GM12865 (cell line): ENCODE measurements at places on chromosomes 4 and X.

- DNase-seq, result no peak
Measured at GRCh38 chr4:115042496-115042895, 70.9 kb downstream of the NDST4 start.

GRCh38 chr4:14856062-14856933 lies 146.0 kb upstream of the CPEB2 start:
- peak; percentile 94 for DNase-seq

- no peak for DNase-seq
Measured at GRCh38 chr4:38154252-38154651, 194.1 kb downstream of the PTTG2 start.

GRCh38 chr4:61214680-61215079 lies 14.6 kb downstream of the ADGRL3 start:
- DNase-seq, result no peak

GRCh38 chr4:23874536-23874901 lies 15.3 kb downstream of the PPARGC1A start:
- DNase-seq, result no peak

- DNase-seq, result peak; percentile 60
Measured at GRCh38 chr4:150038335-150039076, 39.7 kb upstream of the DCLK2 start.

DNA sequence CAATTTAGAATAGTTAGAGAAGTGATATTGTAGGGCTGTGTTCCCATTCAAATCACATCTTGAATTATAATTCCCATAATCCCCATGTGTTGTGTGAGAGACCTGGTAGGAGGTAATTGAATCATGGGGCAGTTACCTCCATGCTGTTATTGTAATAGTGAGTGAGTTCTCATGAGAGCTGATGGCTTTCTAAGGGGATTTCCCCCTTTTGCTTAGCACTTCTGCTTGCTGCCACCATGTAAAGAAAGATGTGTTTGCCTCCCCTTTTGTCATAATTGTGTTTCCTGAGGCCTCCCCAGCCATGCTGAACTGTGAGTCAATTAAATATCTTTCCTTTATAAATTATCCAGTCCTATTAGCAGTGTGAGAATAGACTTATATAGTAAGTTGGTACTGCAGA lies 53.2 kb downstream of the LPAR4 start:
- peak; percentile 1 for DNase-seq

- DNase-seq, result no peak
Measured at GRCh38 chr4:15982842-15983524, 20.0 kb upstream of the FGFBP2 start.

DNA sequence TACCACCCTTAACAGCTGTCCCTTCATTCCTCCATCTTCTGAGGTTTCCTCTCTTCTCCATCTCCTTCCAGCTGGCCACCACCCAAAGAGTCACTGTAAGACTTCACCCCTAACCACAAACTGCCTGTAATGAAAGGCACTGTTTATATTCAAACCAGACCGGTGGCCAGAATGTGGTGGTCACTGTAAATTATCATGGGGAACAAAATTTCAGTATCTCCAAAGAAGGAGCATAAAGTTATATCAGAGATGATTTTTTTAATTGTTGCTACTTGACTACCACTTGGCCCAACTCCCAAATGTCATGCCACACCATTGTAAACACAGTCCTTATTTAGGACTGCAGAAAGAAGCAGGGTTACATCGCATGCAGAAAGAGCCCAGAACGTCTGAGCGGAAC lies 44.8 kb downstream of the SMARCA1 start:
- DNase-seq, result no peak

GRCh38 chr4:26685250-26685649 lies 101.4 kb downstream of the TBC1D19 start:
- DNase-seq, result no peak
